Esophagus squamous epithelium (tissue), 5 donors: ENCODE measurements at places on chromosomes 11 and 22.

GRCh38 chr11:91641153-91641552 lies 583.5 kb upstream of the FAT3 start:
- no peak for DNase-seq

DNA sequence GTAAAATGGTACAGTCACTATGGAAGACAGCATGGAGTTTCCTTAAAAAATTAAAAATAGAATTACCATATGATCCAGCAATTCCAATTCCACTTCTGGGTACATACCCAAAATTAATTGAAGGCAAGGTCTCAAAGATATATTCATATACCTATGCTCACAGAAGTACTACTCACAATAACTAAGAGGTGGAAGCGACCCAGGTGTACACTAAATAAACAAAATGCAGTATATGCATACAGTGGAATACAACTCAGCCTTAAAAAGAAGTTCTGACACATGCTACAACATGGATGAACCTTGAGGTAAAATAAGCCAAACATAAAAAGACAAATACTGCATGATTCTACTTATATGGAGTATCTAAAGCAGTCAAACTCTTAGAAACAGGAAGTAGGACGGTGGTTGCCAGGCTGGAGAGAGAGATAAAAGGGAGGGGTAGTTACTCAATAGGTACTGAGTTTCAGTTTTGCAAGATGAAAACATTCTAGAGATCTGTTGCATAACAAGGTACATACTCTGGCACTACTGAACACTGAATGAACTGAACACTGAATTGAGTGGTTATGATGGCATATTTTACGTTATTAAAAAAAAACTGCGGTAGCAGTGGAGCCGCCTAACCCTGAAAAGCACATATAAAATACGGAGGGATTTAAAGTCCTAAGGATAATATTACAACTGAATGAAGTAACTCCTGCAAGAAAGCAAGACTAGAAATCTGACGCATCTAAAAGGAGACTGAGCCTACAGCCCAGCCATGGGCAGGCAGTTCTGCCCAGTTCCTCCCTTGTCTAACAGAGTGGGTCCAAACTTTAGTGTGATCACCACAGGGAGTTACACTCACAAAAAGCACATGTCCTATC lies 12.8 kb downstream of the DGCR2 start:
- no peak for DNase-seq

GRCh38 chr11:105071089-105071732 lies 26.1 kb upstream of the CARD16 start:
- no peak for DNase-seq

GRCh38 chr22:47030881-47031627 lies 268.6 kb downstream of the TBC1D22A start:
- DNase-seq, result no peak

GRCh38 chr11:959608-960007 lies 33.9 kb downstream of the AP2A2 start:
- DNase-seq, result no peak

DNA sequence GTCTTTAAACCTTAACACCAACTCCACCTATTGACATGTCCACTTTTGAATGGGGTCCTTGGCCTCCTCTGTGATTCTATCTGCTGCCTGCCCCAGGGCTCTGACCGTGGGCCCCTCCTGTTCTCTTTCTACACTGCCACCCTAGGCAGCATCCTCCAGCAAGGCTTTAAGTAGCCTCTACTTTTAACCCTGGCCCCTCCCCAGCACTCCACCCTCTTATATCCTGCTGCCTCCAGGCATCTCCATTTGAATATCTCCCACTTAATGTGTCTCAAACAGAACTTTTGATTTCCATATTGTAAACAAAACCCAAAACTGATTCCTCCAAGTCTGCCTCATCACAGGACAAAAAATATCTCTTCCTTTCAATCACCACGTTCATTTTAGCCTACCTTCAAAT lies 90.5 kb upstream of the ARHGAP32 start:
- DNase-seq, result no peak

DNA sequence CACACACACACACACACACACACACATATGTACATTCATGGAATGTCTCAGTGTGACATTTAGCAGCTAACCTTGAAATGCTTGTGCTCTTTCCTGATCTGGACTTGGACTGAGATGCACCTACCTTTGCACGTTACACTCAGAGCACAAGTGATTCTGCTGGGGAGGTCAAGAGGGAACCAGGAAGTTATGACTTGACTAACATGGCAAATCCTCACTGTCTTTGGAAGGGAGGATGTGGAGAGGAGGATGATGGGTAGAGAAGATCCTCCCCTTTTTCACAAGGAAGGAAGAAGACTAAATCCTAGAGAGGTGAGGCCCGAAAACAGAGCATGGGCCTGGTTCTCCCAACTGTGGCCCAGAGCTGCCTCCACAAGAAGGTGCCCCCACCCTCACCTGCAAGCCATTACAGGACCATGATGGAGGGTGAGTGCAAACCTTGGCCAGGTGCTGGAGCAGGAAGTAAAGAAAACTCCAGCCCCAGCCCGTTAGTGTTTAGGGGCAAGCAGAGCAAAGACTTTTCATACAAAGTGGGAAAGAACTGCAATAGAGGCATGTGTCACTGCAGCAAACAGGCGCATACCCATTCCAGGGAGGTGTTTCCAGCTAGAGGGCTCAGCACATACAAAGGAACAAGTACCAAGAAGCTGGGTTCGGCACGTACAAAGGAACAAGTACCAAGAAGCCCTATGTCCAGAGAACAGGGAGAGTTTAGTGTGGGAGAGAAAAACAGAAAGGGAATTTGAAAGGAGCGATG lies 26.4 kb downstream of the SCN4B start:
- DNase-seq, result no peak

GRCh38 chr22:50710221-50710620 lies 27.8 kb upstream of the ACR start:
- DNase-seq, result no peak

- DNase-seq, result no peak
These were observed 70.9 kb upstream of the SORL1-AS1 start for GRCh38 chr11:121523581-121524232.

DNA sequence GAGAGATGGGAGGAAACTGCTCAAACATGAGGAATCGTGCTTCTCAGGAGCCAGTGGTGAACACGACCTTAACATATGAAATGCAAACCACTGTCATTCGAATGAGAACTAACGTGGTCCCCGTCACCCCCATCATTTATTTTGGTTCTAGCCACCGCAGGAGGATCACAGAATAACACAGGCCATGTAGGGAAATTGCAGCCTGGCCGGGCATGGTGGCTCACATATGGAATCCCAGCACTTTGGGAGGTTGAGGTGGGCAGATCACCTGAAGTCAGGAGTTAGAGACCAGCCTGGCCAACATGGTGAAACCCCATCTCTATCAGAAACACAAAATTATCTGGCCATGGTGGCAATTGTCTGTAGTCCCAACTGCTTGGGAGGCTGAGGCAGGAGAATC lies 27.1 kb downstream of the KRTAP5-5 start:
- DNase-seq, result no peak
